Stimulated activated CD4-positive, alpha-beta T cell treated with anti-CD3 and anti-CD28 coated beads, Interleukin-1b, Interleukin-23, amount 100 ng/mL, for 1 hour (primary cell): ENCODE measurements at places on chromosomes 16 and 17.

DNA sequence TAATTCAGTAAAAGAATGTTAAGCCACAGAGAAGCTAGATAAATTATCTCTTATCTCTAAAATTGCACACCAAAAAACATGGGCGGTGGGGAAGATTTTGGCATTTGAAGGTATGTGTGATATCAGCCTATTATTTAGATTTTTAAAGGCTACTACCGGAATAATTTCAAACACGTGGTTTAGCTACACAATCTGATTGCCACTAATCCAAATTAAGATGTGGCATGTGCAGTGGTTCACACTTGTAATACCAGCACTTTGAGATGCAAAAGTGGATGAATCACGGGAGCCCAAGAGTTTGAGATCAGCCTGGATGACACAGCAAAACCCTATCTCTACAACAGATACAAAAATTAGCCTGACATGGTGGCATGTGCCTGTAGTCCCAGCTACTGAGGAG is 584.5 kb downstream of the HS3ST4 start:
- DNase-seq = no peak

DNA sequence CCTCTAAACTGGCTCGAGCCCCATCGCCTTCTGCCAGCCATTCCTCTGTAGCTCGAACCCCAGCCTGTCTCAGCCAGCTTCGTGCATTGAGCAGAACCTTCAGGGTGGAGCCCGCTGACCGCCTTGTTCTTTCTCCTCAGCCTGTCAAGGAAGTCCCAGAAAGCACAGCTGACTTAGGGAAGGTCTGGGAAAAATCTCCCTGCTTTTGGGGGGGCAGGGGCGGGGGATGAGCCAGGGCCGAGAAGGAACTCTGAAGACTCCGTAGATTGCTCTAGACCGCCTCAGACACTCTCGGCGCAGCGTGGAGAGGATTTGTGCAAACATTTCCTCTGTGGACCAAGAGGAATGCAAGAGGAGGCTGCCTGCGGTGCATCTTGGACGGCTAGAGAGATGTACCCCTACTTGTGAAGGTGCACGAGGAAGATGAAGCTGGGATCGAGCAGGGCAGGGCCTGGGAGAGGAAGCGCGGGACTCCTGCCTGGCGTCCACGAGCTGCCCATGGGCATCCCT is at the start of gene GLP2R:
Gene GLP2R (plus strand): TSS at position 284 of the 510 bp plus-strand sequence. CDS start 140 bp downstream, at position 424.
- DNase-seq = no peak

- DNase-seq = no peak
These were observed 2.1 kb upstream of the CTRL start for GRCh38 chr16:67933805-67934204.

GRCh38 chr17:29091606-29092289 is 48.8 kb downstream of the PIPOX start:
- no peak for DNase-seq

GRCh38 chr16:79587296-79587695 is 13.2 kb downstream of the MAF start:
- DNase-seq = no peak

DNA sequence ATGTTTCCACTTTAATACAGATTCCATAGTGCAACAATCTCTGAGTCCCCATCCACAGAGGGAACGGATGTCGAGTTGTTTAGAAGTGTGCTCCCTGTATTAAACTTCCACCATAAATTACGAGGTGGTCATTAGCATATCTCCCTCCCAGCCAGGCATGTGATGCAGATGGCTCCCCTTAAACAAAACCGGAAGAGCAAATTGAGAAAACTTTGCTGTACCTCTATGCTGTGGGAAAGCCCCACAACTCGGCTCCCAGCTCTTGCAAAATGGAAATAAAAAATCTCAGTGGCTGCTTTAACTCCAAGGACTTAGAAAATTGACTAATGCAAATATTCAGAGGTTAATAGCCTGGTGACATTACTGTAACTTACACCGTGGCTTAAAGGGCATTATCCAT is 290.9 kb downstream of the MAF start:
- DNase-seq = no peak

GRCh38 chr17:35866341-35866950 is 2.2 kb downstream of the HEATR9 start:
- no peak for DNase-seq

- DNase-seq = no peak
These were observed 113.5 kb upstream of the CCL2 start for GRCh38 chr17:34141590-34141989.

DNA sequence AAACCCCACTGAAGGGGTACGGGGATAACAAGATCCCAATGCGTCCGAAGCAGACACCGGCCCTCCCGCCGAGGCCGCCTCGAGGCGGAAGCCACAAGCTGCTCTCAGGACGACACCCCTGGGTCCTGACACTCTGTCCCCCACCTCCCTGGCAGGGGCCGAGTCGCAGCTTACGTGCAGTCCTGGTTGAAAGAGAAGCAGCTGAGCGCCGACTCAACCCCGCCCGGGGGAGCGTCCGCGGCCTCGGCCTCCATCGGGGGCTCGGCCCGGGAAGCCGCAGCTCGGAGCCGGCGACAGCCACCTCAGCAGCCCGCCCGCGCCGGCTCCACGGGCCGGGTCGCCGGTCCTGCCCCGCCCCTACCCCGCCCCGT is at the start of gene WIPI1:
Gene WIPI1 (minus strand): TSS at position 329 of the 371 bp plus-strand sequence. CDS start 75 bp downstream, at position 254.
- DNase-seq = no peak

GRCh38 chr17:40445751-40446468 is 2.7 kb downstream of the IGFBP4 start:
- no peak for DNase-seq

DNA sequence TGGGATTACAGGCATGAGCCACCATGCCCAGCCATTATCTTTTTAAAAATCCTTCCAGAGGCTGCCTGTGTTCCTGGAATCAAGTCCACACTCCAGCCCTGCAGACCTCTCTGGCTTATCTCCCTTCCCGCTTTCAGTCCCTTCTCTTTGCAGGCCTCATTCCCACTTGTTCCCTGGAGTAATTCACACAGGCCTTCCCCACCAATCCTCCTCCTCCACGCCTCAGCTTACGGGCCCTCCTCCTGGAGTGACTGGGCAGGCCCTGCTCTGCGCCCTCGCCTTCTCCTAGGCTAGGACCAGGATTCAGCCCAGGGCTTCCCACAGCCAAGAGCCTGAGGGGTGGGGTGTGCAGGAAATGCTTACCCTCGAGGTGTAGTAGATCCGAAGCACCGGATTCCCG is 2.8 kb downstream of the CDIPT start:
- no peak for DNase-seq

DNA sequence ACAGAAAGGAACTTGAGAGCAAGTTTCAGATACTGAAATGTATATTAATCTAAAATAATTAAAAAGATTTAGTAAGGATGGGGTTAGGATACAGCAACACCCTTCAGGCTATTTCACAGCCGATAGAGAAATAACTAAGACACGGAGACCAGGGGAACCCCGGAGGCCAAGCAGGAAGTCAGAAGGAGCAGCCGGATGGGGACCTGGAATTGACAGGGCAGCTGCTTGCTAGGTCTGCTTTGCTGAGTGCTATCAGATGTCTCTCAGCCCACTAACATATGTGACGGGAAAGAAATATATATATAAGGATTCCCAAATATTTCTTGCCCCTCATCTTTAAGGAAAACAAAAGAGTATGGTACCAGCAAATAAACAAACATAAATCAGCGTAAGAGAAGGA is 154.1 kb upstream of the CDH5 start:
- DNase-seq = no peak

DNA sequence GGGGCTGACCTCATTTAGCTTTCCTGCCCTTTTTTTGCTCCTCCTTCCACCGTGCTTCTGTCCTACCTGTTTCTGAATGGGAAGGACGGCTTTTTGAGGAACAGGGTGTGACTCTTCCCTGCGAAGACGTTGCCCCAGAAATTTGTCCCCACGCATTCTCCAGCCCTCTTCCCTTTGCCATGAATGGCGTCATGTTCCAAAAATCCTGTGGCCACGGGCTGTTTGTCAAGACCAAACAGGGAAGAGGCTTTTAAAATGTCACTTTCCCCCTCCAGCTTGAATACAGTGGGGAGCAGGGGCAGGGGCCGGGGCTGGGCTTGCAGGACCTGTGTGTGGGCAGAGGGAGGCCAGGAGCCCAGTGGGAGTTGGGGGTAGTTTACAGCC is 13.9 kb downstream of the MPRIP start:
- DNase-seq = no peak

- DNase-seq = no peak
These were observed 67.9 kb downstream of the TRIM37 start for GRCh38 chr17:59038734-59039133.

- DNase-seq = no peak
These were observed 28.4 kb downstream of the HAPSTR1 start for GRCh38 chr16:9119795-9120194.

DNA sequence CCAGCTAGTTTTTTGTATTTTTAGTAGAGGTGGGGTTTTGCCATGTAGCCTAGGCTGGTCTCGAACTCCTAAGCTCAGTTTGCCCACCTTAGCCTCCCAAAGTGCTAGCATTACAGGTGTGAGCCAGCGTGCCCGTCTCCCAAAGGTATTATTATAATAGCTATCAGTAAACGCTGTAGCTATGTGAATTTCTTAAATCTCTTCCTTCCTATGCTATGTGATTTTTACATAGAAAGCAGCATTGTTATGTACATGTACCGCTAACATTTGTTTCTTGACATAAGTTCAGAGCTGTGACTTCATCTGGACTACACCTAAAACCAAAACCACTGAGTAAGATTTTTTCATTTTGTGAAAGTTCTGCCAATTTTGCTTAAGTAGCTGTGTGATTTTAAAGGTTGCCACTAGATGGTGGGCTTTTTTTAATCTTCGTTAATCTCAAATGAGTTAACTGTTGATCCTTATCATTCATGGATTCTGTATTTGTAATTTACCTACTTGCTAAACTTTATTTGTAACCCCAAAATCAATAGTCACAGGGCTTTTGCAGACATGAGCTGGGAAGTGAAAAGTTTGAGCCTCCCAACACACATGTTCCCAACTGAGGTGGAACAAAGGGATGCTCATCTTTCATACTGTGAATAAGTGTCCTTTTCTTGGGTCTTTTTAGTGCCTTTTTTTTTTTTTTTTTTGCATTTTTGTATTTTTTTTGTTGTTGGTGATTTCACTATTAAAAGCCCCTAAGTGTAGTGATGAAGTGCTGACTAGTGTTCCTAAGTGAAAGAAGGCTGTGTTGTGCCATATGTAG is 21.9 kb downstream of the PRKAR1A start:
- no peak for DNase-seq

GRCh38 chr16:54657709-54658102 is 273.0 kb upstream of the IRX5 start:
- DNase-seq = no peak

- DNase-seq = no peak
These were observed 14.9 kb downstream of the FAM222B start for GRCh38 chr17:28827672-28828071.

DNA sequence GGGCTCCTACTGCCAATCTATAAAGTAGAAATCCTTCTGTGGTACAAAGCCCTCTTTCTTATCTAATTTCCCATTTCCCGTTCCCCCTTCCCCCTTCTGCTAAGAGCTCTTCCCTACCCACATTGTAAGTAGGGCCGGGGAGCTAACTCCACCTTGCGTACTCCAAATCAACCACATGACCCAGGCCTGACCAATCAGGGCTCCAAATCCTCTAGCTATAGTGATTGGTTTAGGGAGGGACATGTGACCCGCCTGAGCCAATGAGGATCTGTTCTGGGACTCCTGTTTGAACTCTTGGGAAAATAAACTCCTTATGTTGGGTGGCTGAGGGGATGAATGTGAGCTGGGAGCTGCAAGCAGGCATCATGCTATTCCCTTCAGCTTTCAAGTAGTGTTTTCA is 40.9 kb upstream of the MEOX1 start:
- DNase-seq = no peak

GRCh38 chr17:39177256-39177655 is 11.3 kb upstream of the ARL5C start:
- DNase-seq = no peak

DNA sequence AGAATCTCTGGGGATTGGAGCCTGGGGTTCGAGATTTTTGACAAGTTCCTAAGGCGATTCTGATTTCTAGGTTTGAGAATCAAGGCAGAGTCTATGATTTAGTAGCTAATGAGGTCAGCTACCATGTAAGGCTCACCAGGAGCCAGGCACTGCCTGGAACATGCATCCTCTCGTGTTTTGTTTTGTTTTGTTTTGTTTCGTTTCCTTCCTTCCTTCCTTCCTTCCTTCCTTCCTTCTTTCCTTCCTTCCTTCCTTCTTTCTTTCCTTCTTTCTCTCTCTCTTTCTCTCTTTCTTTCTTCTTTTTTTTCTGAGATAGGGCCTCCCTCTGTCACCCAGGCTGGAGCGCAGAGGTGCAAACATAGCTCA is 39.1 kb downstream of the SRCIN1 start:
- no peak for DNase-seq

DNA sequence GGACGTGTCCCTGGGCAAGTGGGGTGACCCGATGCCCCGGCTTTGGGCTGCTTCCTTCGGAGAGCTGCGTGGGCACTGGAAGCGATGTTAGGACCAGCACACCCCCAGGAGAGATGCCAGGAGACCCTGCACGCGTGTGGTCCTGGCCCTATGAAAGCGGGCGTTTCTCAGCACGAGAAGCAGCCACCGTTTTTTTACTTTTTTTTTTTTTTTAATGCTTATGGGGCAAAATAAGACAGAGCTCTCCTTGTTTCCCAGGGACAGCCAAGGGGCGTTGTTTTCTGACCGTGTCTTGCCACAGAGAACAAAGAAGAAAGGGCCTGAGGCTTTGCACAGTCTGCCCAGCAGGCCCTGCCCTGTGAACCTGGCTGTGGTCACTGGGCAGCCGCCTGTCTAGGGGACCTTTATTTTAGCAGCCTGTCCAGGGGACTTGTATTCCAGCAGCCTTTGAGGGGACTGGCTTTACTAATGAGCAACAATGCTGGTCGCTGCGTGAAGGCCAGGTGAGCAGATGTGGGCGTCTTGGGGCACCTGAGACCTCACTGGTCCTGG is 996 bp downstream of the SLC25A10 start:
- DNase-seq = no peak

GRCh38 chr16:48347191-48347865 is 37.9 kb downstream of the SIAH1 start:
- DNase-seq = no peak

DNA sequence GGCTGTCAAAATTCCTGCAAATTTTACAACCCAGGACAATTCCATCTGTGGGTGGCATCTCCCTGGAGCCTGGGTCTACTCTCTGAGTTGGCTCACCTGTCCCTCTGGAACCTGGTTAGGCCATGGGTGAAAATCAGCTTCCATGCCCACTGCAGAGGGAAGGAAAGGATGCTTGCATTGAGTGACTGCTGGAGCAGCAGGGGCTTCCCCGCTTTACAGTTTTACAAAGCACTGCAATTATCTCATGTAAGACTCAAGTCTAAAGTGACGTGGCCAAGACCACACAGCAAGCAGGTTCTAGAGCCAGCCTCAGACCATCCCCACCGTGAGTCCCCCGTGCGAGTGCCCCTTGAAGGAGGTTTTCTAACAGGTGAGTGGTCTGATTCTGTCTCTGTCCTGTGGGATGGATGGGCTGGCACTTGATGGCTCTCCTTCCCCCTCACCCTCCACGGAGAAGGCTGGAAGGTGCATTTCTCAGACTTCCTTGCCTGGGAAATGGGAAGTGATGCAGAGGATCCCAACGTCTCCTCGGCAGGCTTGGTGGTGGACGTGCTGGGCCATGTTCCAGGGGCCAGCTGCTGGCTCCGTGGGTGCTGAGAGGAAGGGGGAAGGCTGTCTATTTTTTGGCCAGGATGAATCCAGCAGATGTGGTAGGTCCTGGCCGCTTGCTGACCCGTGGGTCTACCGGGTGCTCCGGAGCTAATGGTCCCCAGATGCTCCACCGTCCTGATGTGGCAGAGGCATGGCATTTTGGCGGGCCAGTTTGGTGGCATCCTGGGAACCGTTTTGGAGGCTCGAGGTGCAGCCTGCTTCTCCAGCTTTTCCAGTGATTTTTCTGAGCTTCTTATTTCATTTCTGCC is 26.3 kb upstream of the CBX4 start:
- DNase-seq = no peak
